ENCODE measurements at places on chromosomes 2 and 18.
A peak's percentile ranks its signal among the peaks of the same experiment; 100 is the strongest.

- no peak for DNase-seq
Measured at GRCh38 chr2:161983866-161984265, 90.1 kb downstream of the DPP4 start.

GRCh38 chr18:75915941-75916623 lies 488.6 kb upstream of the SMIM21 start:
- peak; percentile 83 for DNase-seq

DNA sequence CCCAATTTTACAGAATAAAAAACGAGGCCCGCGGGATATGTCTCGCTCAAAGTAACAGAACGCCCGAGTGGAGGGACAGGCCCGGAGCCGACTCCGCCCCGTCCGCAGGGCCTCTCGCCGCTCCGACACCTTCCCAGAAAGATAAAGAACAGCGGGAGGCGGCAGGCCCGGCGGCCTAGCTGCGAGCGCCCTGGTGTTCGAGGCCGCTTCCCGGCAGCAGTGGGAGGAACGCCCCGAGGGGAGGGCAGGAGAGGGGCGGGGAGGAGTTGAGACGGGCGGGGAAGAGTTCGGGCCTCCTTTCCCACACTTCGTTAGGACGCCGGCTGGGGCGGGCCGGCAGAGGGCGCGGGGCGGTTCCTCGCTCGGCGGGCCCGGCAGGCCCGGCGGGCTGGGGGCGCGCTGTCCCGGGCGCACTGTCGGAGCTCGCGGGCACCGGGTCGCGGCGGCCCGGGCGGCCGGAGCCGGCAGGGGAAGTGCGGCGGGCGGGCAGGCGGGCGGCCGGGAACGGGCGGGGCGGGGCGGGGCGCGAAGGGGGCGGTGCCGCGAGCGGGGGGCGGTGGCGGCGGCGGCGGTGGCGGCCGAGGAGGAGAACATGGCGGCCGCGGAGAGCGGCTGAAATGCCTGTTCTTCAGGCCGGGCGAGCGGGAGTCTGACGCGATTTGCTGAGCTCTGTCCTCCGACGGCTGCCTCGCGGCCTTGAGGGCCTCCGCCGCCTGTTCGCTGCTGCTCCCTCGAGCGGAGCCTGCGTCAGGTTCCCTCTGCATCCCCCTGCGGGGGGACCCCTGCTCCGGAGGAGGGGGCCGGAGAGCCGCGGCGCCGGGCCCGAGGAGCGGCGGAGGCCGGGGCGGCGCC lies at the start of gene NCOA1:
Gene NCOA1, plus strand, starts transcription at position 565 of the 852 bp plus-strand sequence. CDS start 167,424 bp downstream, outside the sequence.
- peak; percentile 94 for DNase-seq

- DNase-seq, result no peak
Measured at GRCh38 chr2:21928292-21928691, 804.5 kb downstream of the TDRD15 start.

GRCh38 chr2:128727914-128728313 lies 409.2 kb upstream of the HS6ST1 start:
- DNase-seq, result no peak

- DNase-seq, result no peak
Measured at GRCh38 chr2:233938676-233939370, 21.6 kb downstream of the TRPM8 start.

GRCh38 chr2:30910686-30911085 lies 103.4 kb upstream of the CAPN13 start:
- DNase-seq, result no peak

DNA sequence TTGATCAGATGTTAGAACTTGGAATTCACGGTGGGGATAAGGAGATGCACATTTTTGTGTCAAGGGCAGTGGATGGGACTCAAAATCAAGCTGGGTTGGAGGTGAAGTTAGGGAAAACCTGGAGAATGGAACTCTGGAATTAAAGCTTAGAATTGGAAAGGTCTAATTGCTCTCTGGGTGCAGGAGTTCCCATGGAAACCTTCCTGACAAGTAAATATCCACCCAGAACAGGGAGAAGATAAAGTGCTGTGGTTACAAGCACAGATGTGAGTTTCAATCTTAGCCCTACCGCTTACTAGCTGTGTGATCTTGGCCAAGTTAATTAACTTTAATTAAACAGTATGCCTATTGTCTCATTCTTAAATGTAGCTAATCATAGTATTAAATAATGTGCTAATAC lies 71.3 kb upstream of the TCF7L1 start:
- DNase-seq, result no peak

DNA sequence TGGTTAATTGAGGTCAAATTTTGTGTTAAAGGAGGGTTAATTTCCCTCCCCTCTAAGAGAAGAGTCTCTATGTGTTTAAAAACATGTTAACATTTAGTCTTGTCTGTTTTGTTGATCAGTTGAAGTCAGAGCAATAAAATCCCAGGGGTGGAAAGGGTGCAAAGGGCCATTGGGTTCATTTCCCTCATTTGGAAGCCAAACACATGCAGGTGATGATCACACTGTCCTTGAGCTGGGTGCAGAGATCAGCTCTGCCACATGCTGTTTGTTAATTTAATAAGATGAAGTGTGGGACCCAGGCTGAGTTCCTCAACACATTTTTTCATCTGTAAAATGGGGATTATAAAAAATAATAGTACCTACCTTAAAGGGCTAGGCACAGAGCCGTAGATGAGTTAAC lies 260.9 kb downstream of the LPIN1 start:
- DNase-seq, result no peak
